ENCODE measurements at places on chromosomes 6 and 20. TPM values are rescaled to one million over a fixed set of nuclear protein-coding genes. Genes with fewer than 3 reads are reported as not detected.

Gene B3GAT2
- not detected for total RNA-seq

Gene SYTL3
- total RNA-seq: 32.2 TPM

Gene HRH3
- not detected for total RNA-seq

Gene PROKR2
- total RNA-seq: not detected

Gene EEF1A2
- total RNA-seq: not detected

Gene MEP1A
- total RNA-seq: not detected

Gene SLA2
- 29.7 TPM for total RNA-seq

Gene DDO
- total RNA-seq: not detected

Gene ENPP3
- 7.1 TPM for total RNA-seq

Gene CAGE1
- 0.22 TPM for total RNA-seq

- no peak for DNase-seq
Measured at GRCh38 chr6:34953061-34954025, 64.3 kb downstream of the ANKS1A start.

- DNase-seq: no peak
Measured at GRCh38 chr20:32357375-32357868, 709 bp upstream of the ASXL1 start.

- peak; percentile 24 for DNase-seq
Measured at GRCh38 chr6:166751051-166751595, 124.1 kb upstream of the RPS6KA2 start.

GRCh38 chr6:6753301-6753700 is 164.8 kb downstream of the LY86 start:
- no peak for DNase-seq

GRCh38 chr6:148328876-148329555 is 13.6 kb upstream of the SASH1 start:
- no peak for DNase-seq

DNA sequence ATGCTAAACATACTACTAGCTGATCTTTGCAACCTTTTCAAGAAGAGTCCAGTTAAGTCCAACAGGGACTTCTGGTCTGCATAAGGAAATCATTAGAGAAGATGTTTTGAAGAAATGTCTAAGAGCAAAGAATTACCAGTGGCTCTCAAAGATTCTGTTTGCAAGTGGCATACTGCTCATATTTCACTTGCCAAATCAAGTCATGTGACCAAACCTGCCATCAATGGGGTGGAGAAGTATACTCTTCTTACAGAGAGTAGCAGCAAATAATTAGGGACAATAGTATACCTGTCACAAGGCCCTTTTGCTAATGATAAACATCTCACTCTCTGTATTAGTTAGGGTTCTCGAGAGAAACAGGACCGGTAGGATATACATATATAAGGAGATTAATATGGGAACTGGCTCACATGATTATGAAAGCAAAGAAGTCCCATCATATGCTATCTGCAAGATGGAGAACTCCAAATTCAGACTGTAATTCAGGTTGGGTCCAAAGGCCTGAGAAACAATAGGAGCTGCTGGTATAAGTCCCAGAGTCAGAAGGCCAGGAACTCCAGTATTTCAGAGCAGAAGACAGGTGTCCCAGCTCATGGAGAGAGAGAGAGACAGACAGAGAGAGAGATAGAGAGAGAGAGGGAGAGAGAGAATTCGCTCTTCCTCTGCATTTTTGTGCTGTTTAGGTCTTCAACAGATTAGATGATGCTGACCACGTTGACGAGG is 111.5 kb downstream of the LCA5 start:
- no peak for DNase-seq

- no peak for DNase-seq
Measured at GRCh38 chr6:16712255-16712930, 48.9 kb downstream of the ATXN1 start.

DNA sequence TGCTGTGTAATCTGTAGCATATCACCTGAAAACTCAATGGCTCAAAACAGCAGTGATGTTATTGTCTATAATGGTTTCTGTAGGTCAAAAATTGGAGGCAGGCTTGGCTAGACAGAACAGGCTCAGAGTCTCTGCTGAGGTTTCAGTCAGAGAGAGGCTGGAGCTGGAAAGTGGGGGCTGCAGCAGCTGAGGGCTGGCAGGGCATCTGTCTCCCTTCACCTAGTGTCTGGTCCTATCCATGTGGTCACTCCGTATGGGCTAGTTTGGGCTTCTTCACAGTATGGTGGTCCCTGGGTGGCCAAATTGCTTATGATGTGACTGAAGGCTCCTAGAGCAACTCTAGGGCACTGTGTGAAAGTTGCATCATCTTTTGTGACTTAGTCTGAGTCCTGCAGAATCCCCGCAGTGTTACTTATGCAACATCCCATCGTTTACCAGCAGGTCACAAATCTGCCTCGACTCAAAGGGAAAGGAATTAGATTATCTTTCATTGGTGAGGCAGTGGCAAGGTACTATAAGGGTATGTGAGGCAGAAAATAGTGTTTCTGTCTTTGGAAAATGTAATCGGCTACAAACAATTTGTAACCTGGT is 497.0 kb downstream of the EPHA7 start:
- no peak for DNase-seq

- DNase-seq: no peak
Measured at GRCh38 chr6:126803769-126804168, 314.7 kb upstream of the RSPO3 start.

DNA sequence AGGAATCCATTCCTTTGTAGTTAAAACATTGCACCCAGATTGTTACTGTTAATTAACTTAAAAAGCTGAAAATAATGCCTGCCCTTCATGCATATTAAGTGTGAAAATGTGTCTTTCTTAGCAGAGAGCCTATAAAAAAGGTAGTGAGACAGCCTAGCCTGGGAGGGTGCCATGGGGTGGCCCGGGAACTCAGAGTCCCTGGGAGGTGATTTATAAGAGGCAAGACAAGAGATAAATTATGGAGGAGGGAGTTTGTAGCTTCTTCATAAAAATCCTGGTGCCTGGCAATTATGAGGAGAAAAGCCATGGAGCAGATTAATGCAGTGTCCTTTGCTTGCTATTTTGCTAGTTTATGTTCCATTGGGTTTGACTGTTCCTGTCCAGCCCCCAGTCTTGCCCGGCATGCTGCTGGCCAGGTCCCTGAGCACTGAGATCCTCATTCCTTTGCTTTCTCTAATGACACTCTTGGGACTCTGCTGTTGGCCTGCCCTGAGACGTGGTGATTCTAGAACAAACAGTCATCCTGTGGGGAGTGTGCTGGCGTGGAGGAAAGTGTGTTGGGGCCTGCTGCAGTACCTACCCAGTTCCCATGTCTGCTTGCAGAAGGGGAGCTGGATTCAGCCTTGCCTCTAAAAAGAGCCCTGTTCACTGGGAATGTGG is 4.2 kb downstream of the MLN start:
- no peak for DNase-seq

DNA sequence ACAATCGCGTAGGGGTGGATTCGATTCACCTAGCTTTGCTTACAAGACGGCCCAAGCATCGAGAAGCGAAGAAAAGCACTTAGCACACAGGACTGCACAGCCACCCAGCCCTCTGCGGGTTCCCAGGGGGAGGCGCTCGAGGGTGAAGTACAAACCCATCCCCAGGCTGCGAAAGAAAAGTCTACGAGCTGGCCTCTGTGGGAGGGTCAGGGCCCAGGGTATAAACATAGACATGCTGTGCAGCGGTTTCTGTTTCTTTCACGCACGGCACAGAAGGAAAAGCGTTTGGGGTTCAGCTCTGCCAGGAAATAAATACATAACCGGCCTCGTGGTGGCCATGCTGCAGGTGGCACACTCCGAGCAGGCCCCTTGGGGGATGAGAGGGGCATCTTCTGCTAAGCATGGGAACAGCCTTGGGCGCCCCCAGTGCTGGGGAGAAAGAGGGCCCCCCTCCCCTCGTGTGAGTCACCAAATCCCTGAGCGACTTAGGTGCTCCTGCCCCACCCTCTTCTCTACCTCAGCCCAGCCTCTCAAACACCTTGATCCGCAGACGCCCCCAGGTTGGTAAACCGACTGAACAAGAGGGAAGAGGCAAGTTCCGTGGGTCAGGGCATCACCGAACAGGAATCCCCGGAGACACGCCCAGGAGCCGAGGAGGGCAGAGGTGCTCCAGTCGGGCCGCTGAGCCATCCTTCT is 91.6 kb upstream of the RIPOR2 start:
- peak; percentile 71 for DNase-seq

DNA sequence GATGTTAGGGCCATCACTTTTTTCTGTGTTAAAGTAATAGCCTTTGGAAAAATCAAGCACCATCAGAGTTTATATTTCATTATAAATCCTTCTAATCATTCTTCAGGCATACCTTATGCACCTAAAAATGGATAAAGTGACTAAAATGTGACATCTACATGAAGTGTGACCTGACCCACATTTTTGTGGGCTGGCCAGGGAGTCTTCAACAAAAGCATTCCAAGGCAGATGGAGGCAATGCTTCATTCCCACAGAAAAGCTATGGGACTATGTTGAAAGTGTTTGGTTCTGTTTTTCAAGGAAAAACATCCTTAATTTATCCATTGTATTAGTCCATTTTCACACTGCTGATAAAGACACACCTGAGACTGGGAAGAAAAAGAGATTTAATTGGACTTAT is 58.8 kb upstream of the LTV1 start:
- no peak for DNase-seq

GRCh38 chr6:84442208-84442607 is 214.8 kb upstream of the CEP162 start:
- DNase-seq: no peak

- no peak for DNase-seq
Measured at GRCh38 chr6:40573221-40573620, 13.9 kb downstream of the LRFN2 start.

GRCh38 chr6:141528596-141528995 is 604.1 kb upstream of the GJE1 start:
- no peak for DNase-seq

DNA sequence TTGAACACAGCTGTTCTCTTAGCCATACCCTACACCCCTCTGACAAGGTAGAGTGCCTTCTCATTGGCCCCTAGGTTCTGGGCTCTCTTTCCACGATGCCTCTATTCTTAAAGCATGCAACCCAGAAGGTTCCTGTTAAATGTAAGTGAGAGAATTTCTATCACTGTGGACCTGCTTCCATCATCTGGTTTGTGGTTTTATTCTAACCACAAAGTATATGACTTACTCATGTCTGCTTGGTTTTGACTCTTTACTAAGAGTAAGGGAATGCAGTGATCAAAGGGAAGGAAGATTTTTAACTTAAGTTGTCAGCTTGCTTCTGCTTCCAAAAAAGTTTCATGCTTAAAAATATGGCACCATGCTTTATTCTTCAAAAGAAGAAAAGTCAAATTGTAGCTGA is 80.2 kb downstream of the ANKEF1 start:
- DNase-seq: no peak

GRCh38 chr20:57061051-57061900 is 205.2 kb downstream of the BMP7 start:
- DNase-seq: no peak

GRCh38 chr6:124076336-124077048 is 272.8 kb downstream of the NKAIN2 start:
- DNase-seq: no peak

DNA sequence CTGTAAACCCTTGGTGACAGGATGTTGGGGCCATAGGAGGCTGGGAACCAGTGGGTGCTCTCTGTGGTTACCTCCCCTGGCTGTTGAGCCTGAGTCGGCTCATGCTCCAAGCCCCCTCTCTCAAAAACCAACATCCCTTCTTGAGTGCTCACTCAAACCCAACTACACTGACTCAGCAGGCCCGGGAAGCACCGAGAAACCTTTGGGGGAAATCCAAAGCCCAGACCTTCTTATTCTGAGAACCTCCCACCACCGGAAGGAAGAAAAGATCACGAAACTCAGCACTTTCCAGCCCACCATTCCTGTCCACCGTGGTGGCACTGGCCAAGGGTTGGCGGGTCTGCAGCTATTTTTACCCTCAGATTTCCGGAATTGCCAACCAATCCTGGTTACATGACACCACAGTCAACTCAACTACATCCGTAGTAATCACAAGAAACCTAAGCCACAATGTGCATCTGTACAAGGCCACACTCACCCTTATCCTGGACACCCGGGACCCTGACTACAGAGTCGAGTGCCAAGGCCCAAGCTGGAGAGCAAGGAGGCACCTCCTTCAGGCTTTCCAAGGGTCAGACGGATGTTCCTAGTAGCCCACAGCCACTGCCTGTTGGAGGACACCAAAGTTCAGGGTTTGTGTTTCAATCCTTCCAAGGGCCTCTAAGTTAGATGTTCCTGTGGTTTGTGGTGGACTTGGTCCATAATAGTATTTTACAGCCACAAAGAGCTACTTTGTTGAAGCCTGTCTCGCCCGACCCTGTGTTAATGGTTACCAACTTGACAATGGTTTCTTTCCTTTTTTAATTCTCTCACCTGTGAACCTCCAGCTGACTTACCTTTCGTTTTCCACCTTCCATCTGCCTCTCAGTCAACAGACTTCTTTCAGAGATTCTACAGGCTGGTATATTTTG is 317.0 kb downstream of the CDC5L start:
- no peak for DNase-seq

DNA sequence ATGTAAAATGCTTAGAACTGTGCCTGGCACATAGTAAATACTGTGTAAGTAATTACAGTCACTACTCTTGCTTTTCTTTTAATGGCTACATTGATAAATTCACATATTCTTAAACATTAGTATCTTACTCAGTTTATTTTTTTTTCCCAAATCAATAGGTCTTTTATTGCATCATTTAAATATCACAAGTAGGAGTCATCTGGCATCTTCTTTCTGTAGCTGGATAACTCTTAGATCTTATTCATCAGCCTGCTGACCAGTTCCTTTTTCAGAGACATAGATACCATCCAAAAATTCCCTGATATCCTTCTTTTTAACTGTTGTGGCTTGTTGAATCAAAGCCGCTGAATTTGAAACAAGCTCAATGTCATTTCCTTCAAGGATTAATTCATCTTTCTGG is 20.0 kb upstream of the PHF3 start:
- DNase-seq: no peak

DNA sequence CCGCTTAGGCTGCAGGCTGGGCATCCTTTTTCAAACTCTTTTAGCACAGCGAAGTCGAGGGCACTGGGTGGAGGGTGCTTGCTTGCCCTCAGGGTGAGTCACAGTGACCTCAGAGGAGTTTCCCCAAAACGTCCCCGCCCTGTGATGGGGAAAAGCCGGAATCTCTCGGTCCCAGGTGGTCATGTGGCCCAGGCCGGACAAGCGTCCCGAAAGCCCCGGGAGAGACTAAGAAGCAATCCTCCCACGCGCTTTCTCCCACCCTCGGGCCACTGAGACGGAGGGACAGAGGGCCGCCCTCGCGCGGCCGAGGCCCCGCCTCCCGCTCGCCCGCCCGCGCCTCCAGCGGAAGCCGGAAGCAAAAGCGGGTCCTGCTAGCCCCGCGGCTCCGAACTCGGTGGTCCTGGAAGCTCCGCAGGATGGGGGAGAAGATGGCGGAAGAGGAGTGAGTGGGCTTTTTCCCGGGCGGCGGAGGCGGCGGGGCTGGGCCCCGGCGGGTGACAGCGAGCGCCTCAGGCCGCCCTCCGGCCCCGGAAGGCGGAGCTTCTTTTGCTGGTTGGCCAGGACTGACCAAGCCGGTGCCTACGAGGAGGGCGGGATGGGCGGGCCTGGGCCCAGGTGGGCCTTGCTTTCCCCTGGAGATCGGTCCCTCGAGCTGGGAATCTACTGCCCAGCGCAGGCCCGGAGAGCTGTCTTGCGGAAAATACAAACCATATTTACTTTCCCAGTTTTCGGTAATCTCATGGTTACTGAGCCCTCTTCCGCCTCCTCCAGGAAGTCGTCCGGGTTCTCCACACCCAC is at the start of gene SLC9A8:
TSS of gene SLC9A8 (plus strand) at position 322 of the 798 bp plus-strand sequence. CDS start at position 417, 95 bp downstream.
- DNase-seq: peak; percentile 85

- no peak for DNase-seq
Measured at GRCh38 chr20:50368813-50369224, 141.4 kb upstream of the PTPN1 start.

GRCh38 chr6:100573166-100573565 is 108.4 kb upstream of the SIM1 start:
- DNase-seq: no peak

All from naive thymus-derived CD4-positive, alpha-beta T cell (primary cell).